Left forelimb (tissue), 1 donor: ENCODE measurements at places on chromosomes 5 and 9.

DNA sequence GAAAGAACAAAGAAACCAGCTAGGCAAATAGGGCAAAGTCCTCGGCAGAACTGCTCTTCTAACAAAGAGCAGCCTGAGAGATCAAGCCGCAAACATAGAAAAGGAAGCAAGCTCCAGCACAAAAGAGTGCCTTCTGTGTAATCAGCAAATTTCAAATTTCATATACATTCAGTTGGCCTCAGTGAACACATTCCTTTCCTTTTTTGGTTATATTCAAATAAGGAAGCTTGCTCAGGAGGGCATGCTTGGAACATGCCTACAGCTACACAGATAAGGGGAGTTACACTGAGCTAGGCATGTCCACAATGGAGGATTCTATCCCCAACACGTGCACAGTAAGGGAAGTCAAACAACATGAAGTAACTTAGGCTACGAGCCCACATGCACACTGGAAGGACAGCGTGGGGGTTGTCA, 23.4 kb downstream of the IL33 start:
- no peak for DNase-seq

- DNase-seq = no peak
These were observed 169.4 kb downstream of the MAPKAP1 start for GRCh38 chr9:125537442-125538091.

GRCh38 chr9:35656348-35656747, 1.5 kb downstream of the RMRP start:
- DNase-seq = peak; percentile 37

DNA sequence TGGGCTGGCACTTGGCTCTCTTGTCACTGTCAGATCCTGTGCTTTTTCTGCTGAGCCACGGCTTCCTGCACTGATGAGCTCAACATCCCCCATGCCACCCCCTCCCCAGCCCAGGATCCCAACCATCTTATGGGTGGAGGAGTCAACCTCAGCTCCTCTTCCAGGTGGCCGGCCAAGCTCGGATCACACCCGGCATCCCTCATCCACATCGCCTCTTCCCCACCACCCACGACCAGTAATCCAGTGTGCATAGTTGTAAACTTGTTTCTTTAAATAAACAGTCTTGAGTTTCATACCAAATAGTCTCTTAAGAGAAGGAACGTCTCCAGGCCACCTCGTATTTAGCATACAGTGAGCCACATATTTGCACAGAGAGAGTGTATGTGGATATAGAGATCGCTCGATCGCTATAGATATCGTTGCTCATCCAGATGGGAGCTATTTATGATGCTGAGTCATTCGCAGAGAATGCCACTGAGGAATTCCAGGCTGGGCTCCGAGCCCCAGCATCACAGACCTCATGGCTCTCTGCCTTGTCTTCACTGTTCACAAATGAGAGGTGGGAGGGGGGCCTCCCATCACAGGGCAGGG, 61.8 kb upstream of the CPLX2 start:
- DNase-seq = peak; percentile 64

GRCh38 chr9:88998503-88998902, 7.2 kb downstream of the S1PR3 start:
- no peak for DNase-seq

- no peak for DNase-seq
These were observed 245.9 kb upstream of the TARS1 start for GRCh38 chr5:33194914-33195313.

DNA sequence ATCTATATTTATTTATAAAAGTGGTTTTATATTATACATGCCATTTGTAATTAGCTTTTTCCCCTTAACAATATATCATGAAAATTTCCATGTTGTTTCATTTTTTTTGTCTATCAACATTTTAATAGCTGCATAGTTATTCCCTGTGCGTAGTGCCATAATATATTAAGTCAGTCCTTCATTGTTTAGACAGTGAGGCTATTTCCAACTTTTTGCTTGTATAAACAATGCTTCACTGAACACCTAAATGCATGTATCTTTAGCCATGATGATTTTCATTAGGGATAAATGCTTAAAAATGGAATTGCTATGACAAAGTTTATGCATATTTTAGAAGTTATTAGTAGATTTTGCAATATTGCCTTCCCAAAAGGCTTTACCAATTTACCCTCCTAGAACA, 80.7 kb upstream of the STC2 start:
- DNase-seq = no peak

DNA sequence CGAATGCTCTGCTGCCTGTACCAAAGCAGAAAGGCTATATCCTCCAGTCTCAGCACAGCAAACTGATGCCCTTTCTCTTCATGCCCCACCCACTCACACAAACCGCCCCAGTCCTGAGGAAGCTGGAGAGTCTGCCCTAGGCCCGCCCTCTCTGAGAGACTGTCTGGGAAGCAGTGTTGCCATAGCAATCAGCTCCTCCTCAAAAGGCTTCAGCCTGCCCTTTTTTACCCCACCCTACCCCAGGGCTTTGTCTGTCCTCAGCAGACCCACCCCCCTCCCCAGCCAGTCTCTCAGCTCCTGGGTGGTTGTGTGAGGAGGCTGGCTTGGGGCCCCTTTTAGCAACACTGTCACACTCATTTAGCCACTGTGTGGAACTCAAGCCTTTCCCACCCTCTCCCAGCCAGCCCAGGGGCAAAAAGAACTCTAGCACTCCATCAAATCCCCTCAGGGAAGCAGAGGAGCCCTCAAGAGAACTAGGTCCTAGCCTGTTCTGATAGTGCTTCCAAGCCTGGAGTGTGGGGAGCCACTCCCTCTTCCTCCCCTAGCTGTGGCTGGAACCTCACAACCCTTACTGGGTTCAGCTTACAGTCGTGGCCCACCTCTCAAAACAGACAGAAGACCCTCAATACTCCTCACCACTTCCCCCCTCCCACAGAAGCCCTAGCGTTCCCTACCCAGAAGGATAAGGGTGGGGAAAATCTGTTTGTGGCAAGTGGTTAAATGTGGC, 1.4 kb downstream of the ATOSB start:
- DNase-seq = peak; percentile 82

DNA sequence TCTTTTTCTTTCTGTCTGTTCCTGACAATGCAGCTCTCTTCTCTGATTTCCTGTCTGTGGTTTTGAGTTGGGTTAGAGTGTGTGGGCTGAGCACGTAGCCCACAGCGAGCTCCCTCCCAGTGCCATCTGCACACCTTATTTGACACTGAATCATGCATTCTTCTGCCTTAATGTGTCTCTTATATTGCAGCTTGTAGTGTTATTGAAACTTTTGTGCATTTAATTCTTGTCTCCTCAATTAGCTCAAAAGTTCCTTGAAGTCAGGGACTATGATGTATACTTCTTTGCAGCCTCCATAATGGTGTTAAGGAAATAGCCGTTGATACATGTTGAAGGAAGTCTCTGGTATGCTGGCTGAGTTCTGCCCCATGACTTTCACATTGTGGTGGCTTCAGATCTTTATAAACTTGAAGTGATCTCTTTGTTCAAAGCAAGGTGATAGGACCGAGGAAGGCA, 576.2 kb upstream of the CLINT1 start:
- no peak for DNase-seq

DNA sequence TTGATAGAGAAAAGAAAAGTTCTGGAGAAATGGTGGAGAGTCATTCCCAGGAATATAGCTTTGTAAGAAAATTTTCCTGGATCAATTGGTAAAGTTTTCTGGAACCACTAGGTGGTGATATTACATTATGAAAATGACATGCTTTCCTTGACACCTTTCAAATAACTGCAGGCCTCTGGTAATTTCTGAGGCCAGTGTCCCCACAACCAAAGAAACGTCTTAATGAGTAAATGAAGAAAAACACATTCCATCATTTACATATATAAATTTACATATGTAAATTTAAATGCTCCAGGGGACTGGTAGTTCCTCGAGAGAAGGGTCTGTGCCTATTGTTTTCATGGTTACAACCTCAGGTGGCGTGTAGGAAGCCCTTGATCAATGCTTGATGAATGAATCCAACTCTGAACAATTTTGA, 17.2 kb upstream of the RGS3 start:
- no peak for DNase-seq

- no peak for DNase-seq
These were observed 63.5 kb downstream of the ENC1 start for GRCh38 chr5:74576941-74577456.

GRCh38 chr5:73499187-73499586, 945 bp downstream of the BTF3 start:
- DNase-seq = no peak

DNA sequence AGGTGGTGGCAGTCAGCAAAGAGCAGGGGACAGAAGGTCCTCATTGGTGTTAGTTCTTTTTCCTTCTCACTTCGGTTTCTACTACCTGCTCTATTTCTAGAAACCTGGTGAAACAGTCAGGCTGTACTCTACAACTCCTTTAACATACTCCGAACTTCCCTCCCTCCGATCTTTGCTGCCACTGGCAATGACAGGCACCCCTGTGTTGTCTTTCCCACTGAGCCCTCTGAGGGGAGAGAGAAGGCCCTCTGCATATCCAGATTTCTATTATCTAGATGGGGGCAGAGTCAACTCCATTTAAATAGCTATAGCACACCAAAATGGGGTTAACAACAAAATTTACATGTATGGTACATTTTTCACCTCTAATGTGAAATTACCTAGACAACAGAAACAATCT, 123.7 kb downstream of the CDK5RAP2 start:
- no peak for DNase-seq

- no peak for DNase-seq
These were observed 2.8 kb upstream of the CDK7 start for GRCh38 chr5:69231851-69232250.

GRCh38 chr5:11524188-11524587, 380.1 kb downstream of the CTNND2 start:
- DNase-seq = no peak

- DNase-seq = no peak
These were observed 4.6 kb downstream of the KIF2A start for GRCh38 chr5:62310426-62311143.

DNA sequence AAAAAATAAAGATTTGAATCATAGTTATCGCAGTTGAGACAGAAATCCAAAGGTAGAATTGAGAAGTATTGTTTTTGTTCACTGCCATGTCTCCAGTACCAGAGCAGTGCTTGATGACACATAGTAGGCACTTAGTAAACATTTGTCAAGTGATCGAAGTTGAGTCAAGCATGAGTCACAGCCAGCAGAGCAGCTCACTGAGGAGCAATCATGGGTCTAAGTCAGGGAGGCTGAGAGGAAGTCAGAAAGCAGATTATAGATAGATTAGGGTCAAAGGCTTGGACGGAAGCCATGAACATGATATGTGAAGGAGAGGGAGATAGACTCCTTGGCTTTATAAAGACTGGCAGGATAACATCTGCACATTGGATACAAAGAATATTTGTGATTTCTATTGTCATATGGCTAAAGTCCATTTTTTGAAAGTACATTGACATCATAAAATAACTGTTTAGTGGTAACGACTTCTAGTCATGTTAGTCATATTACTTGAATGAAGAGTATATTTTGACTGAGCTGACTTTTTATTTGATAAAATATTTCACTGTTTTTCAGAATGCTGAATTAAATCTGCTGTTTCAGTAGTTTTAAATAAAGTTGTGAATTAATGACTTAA, 168.5 kb downstream of the RAB3C start:
- DNase-seq = no peak

GRCh38 chr9:64128572-64128971, 1156.4 kb downstream of the FOXD4L5 start:
- no peak for DNase-seq
